NCI-H187 treated with DMSO at 0.1 percent for 48 hours (cell line): ENCODE measurements at places on chromosomes 13 and 19.

- no peak for DNase-seq
Measured at GRCh38 chr13:24165746-24166145, 5.2 kb downstream of the SPATA13 start.

DNA sequence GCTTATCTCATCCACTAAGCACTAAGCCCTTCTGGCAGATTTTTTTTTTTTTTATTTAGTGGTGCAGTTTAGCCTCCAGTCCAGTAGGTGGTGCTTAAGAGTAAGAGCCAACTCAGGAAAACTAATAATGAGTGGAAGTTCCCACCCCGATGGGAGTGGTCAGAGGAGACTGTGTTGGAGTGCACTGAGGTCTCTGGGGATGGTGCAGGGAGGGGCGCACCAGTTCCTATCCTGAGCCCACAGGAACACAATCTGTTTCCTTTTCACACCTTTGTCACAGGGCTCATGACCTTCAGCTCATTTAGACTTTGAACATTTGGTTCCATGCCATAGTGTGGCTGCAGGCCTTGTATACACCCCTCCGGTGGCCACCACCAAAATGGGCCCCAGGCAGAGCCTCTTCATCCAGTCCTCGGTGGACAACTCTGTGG is 367.4 kb downstream of the SPRY2 start:
- no peak for DNase-seq

DNA sequence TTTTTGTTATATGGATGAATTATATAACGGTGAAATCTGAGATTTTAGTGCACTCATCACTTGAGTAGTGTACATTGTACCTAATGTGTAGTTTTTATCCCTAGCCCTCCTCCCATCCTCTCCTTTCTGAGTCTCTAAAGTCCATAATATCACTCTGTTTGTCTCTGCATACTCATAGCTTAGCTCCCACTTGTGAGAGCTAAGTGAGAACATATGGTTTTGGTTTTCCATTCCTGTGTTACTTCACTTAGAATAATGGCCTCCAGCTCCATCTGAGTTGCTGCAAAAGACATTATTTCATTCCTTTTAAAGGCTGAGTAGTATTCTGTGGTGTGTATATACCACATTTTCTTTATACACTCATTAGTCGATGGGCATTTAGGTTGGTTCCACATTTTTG is 94.0 kb downstream of the SLC10A2 start:
- DNase-seq, result no peak

- no peak for DNase-seq
Measured at GRCh38 chr19:42132030-42132628, at the start of gene POU2F2. POU2F2 (minus strand) TSS chr19:42132446; CDS start chr19:42132411, 35 bp downstream.

DNA sequence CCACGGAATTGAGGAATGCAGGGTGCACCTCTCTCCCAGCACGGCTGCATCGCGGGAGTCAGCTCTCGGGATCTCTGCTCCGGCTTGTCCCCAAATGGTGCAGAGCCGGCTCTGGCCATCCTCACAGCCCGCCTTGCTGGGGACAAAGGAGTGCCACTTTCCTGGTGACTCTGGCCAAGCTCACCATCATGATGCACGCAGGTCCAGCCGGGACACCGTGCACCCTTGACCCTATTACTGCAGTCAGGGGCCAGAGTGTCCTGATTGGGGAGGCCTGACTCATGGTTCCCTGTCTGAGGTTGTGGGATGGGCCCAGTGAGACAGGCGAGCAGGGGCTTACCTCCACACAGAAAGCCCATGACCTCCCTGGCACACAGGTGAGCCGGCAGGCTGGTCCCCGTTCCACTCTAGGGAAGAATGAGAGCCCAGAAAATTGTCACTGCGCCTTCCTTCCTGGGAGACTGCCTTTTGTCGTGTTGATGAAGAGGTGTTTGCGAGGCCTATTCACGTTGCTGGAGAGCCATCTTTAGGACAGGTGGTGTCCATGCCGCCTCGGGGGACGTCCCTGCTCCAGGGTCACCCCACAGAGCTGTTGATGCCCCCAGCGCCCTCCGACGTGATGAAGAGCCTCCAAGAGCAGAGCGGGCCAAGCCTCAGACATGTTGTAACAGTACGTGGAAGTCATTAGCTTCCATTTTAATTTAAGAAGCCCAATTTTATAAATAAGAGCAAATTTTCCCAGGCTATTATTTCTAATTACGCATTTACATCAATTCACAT is 18.5 kb upstream of the VSTM2B start:
- no peak for DNase-seq

- DNase-seq, result no peak
Measured at GRCh38 chr19:56139847-56140582, 1.1 kb upstream of the ZNF444 start.

GRCh38 chr13:71863254-71863865 is 3.6 kb downstream of the DACH1 start:
- no peak for DNase-seq

DNA sequence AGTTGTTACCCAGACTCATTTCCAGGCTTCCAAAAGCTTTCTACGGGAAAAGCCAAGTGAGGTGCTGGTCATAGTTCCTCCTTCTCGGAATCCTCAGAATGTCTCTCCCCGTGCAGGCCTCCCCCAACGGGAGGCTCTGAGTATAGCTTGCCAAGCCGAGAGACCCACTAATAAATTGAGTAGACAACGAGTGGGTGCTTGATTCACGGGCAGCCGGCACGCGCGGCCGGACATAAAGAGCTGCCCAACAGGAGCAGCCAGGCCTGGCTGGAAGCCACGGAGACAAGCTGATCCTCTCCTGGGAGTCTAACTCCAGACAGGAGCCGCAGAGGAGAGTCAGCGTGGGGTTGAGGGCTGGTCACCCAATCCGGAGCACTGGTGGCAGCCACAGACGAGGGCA is 43.4 kb upstream of the MEDAG start:
- no peak for DNase-seq

DNA sequence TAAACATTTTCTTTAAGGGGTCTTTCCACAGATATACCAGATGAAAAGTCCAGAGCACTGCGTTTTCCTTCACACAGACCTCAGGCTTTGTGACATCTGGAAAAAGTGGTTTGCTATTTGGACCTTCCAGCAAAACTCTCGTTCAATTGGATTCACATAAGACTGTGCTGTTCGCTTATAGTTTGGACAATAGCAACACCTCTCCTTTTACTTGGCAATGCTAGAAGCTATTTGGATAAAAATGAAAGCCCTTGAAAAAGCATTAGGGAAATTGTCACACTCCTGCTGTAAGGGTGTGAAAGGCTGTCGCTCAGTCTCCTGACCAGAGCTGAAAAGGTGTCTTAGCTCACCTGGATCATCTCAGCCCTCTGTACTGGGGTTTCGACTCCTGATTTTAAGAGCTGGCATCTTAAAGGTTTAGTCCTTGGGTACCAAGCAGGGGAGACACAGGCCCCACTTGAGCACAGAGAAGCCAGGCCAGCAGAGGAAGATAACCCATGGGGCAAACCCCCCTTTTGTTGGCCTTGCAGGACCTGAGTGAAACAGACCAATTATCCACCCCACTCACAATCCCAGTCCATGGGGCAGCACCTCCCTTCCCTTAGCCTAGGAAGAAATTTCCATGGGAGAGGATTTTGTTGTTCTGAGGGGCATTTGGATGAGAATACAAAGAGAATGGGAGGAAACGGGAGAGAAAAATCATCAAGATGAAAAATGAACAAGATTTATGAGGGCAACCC is 257.6 kb downstream of the DLEU7 start:
- no peak for DNase-seq

- DNase-seq, result no peak
Measured at GRCh38 chr19:33715462-33715861, 81.2 kb upstream of the KCTD15 start.

GRCh38 chr13:45393941-45394570 is 24.1 kb downstream of the SLC25A30 start:
- no peak for DNase-seq

- no peak for DNase-seq
Measured at GRCh38 chr19:4991538-4991937, 22.6 kb downstream of the KDM4B start.

GRCh38 chr19:42191855-42192254 is 25.6 kb downstream of the DEDD2 start:
- DNase-seq, result peak; percentile 47

- DNase-seq, result no peak
Measured at GRCh38 chr19:14337510-14337909, 43.7 kb upstream of the ADGRE5 start.

GRCh38 chr19:28878862-28879566 is 333.9 kb downstream of the UQCRFS1 start:
- DNase-seq, result no peak

GRCh38 chr19:13022111-13022858 is 27.0 kb downstream of the NFIX start:
- DNase-seq, result no peak

DNA sequence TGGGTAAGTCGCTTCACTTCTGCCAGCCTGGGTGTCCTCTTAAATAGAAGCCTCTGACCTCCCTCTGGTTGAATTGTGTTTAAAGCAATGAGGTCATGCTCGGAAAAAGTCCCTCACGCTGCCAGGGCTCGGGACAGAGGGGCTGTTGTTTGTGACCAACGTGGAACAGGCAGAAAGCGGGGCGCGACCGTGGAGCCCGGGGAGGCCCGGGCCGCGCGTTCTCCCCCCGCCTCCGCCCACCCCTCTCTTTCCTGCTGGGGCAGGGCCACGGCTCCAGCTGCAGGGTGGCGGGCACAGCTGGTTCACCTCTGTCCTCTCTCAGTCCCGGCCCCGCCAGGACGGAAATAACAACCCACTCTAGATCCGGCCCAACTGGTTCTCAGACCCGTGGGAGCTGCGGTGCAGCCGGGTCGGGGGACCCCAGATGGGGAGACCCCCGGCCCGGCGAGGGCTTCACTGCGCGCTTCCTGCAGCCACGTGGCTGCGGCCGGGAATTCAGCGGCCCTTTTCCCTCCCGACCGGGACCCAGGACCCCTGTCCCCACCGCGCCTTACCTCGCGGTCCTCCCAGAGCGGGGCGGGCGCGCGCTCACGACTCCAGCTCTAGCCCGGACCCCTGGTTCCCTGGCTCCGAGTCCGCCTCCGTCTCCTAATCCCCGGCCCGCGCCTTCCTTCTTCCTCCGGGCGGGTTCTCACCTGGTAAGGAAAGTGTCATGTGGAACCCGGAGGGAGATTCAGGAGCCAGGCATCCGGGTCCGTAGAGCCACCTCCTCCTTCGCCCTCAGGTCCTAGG is 1.9 kb downstream of the CDC42EP5 start:
- DNase-seq, result no peak

DNA sequence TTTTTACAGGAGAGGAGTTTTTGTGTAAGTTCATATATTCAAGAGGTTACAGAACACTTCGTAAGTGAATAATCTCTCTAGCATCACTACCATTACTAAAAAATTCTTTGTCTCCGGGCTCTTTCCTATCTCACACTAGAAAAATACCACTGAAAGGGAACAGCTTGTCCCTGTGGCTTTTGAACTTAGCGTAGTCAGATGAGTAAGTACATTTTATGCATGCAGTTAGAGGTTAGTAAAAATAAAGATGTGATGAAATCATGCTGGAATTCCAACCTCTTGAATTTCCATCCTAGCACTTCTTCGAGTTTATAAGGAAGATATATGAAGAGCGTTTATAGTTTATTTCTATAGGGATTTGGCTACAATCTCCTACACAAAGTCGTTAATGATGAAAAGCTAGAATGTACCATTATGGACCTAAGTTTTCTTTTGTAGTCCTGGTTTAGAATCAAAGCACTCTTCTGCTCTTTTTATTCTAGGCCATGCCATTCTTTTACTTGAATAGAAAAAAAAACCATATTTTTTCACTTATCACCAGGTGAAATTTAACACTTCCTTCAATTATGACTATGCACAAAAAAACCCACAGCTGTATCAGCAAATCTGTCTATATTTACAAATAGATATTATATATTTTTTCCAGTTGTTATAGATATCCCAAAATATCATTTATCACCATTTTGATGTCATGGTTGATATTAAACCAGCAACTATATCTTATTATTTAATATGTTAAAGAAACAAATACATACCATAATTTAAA is 139.9 kb upstream of the PCDH9 start:
- DNase-seq, result no peak

DNA sequence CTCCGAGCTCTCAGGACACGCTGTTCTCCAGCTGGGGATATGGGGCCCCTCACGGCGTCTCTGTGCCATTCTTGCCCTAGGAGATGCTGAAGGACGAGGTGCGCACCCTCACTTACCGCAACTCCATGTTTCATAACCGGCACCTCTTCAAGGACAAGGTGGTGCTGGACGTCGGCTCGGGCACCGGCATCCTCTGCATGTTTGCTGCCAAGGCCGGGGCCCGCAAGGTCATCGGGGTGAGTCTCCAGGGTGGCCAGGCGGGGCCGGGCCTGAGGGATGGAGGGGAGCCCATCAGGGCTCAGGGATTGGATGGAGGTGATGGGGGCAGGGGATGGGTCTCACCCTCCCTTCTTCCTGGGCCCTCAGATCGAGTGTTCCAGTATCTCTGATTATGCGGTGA is 4.8 kb downstream of the PRMT1 start:
- no peak for DNase-seq

- DNase-seq, result no peak
Measured at GRCh38 chr19:19487950-19488874, 27.1 kb downstream of the TSSK6 start.

DNA sequence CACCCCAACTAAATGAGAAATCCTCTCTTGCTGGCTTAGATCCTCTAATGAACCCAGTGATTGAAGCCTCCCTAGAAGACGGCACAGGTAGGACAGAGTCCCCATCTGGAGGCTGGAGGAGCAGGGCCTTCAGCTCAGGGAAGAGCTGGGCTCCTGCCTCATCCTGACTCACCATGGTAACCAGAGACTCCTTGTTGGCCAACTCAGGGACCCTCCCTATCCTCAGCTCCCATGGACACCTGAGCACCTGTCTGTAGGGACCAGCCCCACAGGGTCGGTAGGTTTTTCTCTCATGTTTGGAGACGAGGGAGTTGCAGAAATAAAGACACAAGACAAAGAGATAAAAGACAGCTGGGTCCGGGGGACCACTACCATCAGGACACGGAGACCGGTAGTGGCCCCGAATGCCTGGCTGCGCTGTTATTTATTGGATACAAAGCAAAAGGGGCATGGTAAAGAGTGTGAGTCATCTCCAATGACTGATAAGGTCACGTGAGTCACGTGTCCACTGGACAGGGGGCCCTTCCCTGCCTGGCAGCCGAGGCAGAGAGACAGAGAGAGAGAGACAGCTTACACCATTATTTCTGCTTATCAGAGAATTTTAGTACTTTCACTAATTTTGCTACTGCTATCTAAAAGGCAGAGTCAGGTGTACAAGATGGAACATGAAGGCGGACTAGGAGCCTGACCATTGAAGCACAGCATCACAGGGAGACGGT is 26.6 kb downstream of the SIGLEC7 start:
- DNase-seq, result no peak

DNA sequence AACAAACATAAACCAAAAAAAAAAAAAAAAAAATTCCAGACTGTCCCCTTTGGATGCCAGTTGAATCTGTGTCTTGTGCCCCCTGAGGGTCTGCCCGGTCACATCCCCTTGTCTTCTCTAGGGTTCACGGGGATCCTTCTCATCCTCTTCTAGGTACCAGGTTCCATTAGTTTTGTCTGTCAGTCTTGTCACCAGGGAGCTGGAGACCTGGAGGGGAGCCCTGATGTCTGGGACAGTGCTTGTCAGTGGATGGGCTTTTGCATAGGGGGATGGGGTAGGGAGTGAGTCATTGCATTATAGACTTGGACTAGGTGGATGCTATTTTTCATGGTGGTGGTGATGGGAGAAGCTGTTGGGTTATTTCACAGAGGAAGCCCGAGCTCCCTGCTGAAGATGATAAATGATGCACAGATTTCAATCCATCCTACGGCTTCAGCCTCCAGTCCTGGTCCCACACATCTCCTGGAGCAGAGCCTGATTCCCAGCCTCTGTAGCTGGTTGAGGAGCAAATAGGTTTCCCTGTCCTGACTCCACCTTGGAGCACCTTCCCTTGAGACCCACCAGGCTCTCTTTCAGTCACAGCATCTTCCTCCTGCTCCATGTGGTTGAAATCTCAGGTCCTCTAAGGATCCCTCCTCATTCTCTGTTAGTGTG is 26.0 kb downstream of the WTIP start:
- no peak for DNase-seq

GRCh38 chr19:34171539-34171876 is 796 bp upstream of the LSM14A start:
- DNase-seq, result no peak
